CD8-positive, alpha-beta T cell (primary cell): ENCODE measurements at places on chromosomes 1 and 21. TPM values are rescaled to one million over a fixed set of nuclear protein-coding genes. Genes with fewer than 3 reads are reported as not detected.

DNA sequence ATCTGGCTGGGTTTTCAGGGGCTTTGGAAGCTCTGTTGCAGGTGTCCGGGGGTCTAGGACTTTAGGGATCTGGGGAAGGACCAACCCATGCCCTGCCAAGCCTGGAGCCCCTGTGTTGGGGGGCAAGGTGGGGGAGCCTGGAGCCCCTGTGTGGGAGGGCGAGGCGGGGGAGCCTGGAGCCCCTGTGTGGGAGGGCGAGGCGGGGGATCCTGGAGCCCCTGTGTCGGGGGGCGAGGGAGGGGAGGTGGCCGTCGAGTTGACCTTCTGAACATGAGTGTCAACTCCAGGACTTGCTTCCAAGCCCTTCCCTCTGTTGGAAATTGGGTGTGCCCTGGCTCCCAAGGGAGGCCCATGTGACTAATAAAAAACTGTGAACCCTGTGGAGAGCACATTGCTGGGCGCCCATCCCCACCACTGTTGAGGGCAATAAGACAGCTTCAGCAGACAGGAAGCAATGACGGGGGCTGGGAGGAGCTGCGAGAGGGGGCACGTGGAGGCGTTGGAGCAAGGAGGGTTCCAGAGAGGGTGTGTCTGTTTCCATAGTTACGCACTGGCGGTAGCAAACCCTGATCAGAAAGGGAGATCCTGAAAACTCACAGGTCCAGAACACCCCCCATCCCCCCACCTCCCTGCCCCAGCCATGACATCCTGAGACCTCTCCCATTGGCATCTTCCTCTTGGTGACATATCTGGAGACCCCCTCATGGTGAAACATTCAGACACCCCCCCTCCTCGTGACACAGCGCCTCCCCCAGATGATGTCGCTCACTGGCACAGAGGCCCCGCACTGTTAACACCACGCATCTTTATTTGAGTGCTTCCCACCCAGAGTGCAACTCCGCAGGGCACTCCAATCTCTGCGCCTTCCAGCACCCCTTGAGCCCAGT lies 8.4 kb downstream of the MYBPH start:
- DNase-seq = no peak

GRCh38 chr21:35861661-35862060 lies 198.7 kb downstream of the SETD4 start:
- no peak for DNase-seq

GRCh38 chr1:46613661-46614603 lies 2.7 kb downstream of the MOB3C start:
- DNase-seq = peak; percentile 41

DNA sequence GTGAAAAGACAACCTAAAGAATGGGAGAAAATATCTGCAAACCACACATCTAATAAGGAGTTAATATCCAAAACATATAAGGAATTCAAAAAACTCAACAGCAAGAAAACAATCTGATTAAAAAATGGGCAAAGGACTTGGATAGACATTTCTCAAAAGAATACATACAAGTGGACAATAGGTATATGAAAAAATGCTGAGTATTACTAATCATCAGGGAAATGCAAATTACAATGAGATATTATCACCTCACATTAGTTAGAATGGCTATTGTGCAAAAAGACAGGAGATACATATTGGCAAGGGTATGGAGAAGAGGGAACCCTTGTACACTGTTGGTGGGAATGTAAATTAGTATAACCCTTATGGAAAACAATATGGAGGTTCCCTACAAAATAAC lies 44.9 kb downstream of the TRMT1L start:
- DNase-seq = no peak

GRCh38 chr1:35190784-35191183 lies 2.2 kb downstream of the SFPQ start:
- DNase-seq = no peak

HPDL gene
- total RNA-seq = 0.43 TPM

KCNE2 gene
- not detected for total RNA-seq

ACTL8 gene
- total RNA-seq = not detected
